ENCODE measurements at places on chromosomes 3 and 15. TPM values are rescaled to one million over a fixed set of nuclear protein-coding genes. Genes with fewer than 3 reads are reported as not detected.
A peak's percentile ranks its signal among the peaks of the same experiment; 100 is the strongest.

GRCh38 chr15:23497710-23498111 is 50.7 kb upstream of the GOLGA6L2 start:
- H3K27ac ChIP-seq = no peak overlapping the region
- no peaks in the 10 kb centered on the region for H3K36me3 ChIP-seq
- H3K27me3 ChIP-seq = no peaks in the 10 kb centered on the region
- H3K4me1 ChIP-seq = peaks cover 10% of the 10 kb centered on the region

GRCh38 chr3:73100741-73101559 is 39.5 kb downstream of the EBLN2 start:
- DNase-seq = peak; percentile 94
- H3K36me3 ChIP-seq = no peaks in the 10 kb centered on the region
- H3K4me3 ChIP-seq = no peak overlapping the region
- no peak overlapping the region for H3K27ac ChIP-seq

- no peak for DNase-seq
- no peaks in the 10 kb centered on the region for H3K27me3 ChIP-seq
- no peak overlapping the region for H3K27ac ChIP-seq
- no peaks in the 10 kb centered on the region for H3K36me3 ChIP-seq
These were observed 59.9 kb downstream of the CD47 start for GRCh38 chr3:108030960-108031359.

DNA sequence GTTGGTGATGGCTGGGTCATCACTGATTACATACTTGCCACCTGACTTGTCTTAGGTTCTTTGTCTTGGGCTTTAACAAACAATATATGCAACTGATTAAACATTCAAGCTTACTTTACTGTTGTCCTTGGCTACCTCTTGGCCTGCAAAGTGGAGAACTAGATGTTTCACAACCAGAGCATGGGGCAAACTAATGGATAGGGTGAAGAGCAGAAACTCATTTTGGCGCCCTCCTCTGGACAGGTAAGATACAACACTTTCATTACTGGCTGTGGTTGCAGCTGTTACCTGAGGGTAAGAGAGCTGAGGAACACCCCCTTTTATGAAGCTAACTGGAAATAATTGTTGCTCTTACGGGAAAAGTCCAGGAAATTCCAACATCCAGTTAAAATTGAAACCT is 262.1 kb downstream of the NAALADL2 start:
- H3K36me3 ChIP-seq = peaks cover 2% of the 10 kb centered on the region
- H3K27ac ChIP-seq = no peak overlapping the region
- no peak for DNase-seq
- no peaks in the 10 kb centered on the region for H3K4me1 ChIP-seq

- H3K27ac ChIP-seq = no peak overlapping the region
- no peak overlapping the region for H3K4me3 ChIP-seq
- no peaks in the 10 kb centered on the region for H3K4me1 ChIP-seq
- H3K36me3 ChIP-seq = peaks cover 22% of the 10 kb centered on the region
- no peak for DNase-seq
These were observed 26.4 kb downstream of the CD47 start for GRCh38 chr3:108064293-108064887.

DNA sequence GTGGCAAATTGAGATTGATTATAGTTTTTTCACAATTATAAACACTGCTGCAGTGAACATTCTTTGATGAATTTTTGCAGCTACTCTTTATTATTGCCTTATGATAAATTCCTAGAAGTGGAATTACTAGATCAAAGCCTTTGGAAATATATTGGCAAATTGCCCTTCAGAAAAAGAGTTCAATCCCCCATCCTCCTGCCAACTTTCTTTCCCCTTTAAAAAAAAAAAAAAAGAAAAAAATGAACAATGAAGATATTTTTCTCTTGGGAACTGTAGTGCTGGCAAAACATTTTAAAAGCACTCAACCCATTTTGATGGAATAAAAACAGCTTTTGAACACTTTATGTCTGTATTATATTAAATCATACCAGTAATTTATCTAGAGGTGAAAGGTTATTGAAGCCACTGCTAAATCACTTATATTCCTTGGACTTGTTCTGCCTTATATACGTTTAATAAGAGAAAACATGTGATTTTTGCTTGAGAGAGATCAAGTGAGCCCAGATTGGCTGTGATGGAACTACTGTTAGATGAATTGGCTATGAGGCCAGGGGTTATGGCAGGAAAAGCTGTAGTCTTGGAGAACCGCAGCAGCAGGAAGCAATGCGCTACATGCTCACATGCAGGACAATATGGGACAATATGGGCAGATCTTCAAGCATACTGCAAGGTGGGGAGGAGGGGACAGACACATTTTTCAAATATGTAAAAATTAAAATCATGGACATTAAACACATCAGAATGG is 212.8 kb upstream of the C2CD4B start:
- H3K27me3 ChIP-seq = peaks cover 26% of the 10 kb centered on the region
- no peaks in the 10 kb centered on the region for H3K4me1 ChIP-seq
- no peaks in the 10 kb centered on the region for H3K36me3 ChIP-seq
- no peak for DNase-seq

Gene B4GALT4
- 12.0 TPM for total RNA-seq

GRCh38 chr3:50118237-50118636 is 29.5 kb downstream of the RBM5 start:
- H3K27me3 ChIP-seq = peaks cover 2% of the 10 kb centered on the region
- DNase-seq = no peak
- no peak overlapping the region for H3K4me3 ChIP-seq
- H3K4me1 ChIP-seq = no peaks in the 10 kb centered on the region
- no peak overlapping the region for H3K27ac ChIP-seq

GRCh38 chr15:51363383-51363782 is 21.9 kb downstream of the GLDN start:
- H3K27me3 ChIP-seq = no peaks in the 10 kb centered on the region
- H3K4me3 ChIP-seq = no peak overlapping the region
- DNase-seq = no peak
- no peaks in the 10 kb centered on the region for H3K4me1 ChIP-seq
- no peaks in the 10 kb centered on the region for H3K36me3 ChIP-seq

DNA sequence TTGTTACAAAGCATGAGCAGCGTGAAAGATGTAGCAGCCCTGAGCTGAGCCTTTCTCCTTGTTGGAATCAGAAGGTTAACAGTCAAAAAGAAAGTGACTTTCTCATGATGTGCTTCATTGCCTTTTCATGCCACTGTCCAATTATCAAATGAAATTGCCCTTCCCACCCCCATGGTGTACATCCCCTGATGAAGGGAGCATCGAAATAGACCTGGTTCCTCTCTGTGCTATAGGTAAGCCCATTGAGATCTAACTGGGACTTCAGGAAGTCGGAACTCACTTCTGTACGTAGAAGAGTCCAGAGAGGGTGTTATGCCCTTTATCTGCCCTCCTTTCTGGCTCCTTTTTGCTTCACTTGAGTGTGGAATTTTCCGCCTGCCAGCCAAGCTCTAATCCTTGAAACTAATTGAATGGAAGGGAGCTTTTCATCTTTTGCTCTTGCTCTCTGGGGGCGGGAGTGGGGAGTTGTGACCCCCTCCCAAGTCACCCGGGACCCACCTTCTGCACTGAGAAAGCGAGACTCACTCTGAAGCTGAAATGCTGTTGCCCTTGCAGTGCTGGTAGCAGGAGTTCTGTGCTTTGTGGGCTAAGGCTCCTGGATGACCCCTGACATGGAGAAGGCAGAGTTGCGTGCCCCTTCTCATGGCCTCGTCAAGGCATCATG is 20.9 kb downstream of the ABHD6 start:
- no peaks in the 10 kb centered on the region for H3K27me3 ChIP-seq
- peaks cover 17% of the 10 kb centered on the region for H3K4me1 ChIP-seq
- no peak for DNase-seq
- no peak overlapping the region for H3K4me3 ChIP-seq

GRCh38 chr3:188531210-188531609 is 377.3 kb downstream of the LPP start:
- peaks cover 3% of the 10 kb centered on the region for H3K36me3 ChIP-seq
- H3K4me1 ChIP-seq = peaks cover 5% of the 10 kb centered on the region
- no peak overlapping the region for H3K4me3 ChIP-seq
- H3K27ac ChIP-seq = no peak overlapping the region
- no peaks in the 10 kb centered on the region for H3K27me3 ChIP-seq

- H3K27ac ChIP-seq = no peak overlapping the region
- no peak overlapping the region for H3K4me3 ChIP-seq
- H3K36me3 ChIP-seq = no peaks in the 10 kb centered on the region
- peaks cover 3% of the 10 kb centered on the region for H3K27me3 ChIP-seq
- H3K4me1 ChIP-seq = peaks cover 34% of the 10 kb centered on the region
- no peak for DNase-seq
These were observed 20.5 kb downstream of the FGD5 start for GRCh38 chr3:14839236-14839635.

Gene TMEM44
- 37.3 TPM for total RNA-seq

- no peaks in the 10 kb centered on the region for H3K27me3 ChIP-seq
- DNase-seq = no peak
- no peak overlapping the region for H3K4me3 ChIP-seq
- peaks cover 18% of the 10 kb centered on the region for H3K36me3 ChIP-seq
- H3K4me1 ChIP-seq = peaks cover 29% of the 10 kb centered on the region
These were observed 62.0 kb upstream of the SLC2A2 start for GRCh38 chr3:171088496-171088895.

DNA sequence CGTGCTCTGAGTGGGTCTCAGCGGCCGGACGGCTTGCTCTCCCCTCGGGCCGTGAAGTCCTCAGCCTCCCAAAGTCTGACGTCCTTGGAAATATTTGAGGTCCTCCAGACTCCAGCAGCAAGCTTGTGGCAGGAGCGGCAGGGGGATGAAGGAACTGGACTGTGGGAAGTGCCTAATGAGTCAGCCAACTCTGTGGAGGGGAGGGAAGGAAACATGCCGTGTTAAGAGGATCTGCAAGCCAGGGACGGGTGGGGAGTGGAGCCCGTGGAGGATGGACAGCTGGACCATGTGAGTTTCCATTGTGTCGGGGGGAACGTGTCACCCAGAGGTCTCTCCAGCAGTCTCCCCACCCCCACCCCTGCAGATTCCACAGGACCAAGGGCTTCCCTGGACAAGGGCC is 39.4 kb upstream of the IDH2 start:
- peaks cover 14% of the 10 kb centered on the region for H3K4me1 ChIP-seq
- H3K4me3 ChIP-seq = no peak overlapping the region
- H3K27ac ChIP-seq = no peak overlapping the region
- no peaks in the 10 kb centered on the region for H3K36me3 ChIP-seq

Gene ZDHHC23
- 0.28 TPM for total RNA-seq

Gene PATL2
- 0.35 TPM for total RNA-seq

DNA sequence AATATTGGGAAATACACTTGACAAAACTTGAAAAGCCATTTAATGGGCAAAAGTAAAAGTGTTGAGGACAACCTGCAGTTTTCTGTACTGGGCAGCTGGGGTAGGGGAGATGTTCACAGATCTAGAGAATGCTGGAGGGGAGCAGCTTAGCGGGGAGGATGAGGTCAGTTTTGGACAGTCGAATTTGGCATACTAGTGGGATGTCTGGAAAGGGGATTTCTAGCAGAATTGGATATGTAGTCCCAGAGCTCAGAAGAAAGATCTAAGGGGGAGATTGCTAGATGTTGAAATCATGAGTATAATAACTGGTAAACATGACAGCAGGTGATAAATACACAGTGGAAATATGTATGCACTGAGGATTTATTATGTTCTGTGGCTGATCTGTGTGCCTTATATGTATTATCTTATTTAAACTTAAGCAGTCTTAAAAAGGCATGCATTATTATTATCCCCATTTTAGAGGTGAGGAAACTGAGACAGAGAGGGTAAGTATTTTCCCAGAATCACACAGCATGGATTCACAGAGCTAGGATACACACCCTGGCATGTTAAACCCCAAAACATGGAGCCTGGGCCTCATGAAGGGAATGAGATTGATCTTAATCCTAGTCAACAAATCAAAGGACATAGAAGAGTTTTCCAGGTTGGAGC is 42.7 kb downstream of the TLNRD1 start:
- peaks cover 12% of the 10 kb centered on the region for H3K4me1 ChIP-seq
- H3K36me3 ChIP-seq = no peaks in the 10 kb centered on the region
- no peak for DNase-seq
- H3K4me3 ChIP-seq = no peak overlapping the region

Measured in neural crest cell (in vitro differentiated cells).